B cell (primary cell): ENCODE measurements at places on chromosomes 3 and 15.

GRCh38 chr3:50581459-50581842 lies 12.1 kb downstream of the HEMK1 start:
- DNase-seq: no peak

GRCh38 chr15:94338243-94338846 lies 107.0 kb downstream of the MCTP2 start:
- DNase-seq: no peak

DNA sequence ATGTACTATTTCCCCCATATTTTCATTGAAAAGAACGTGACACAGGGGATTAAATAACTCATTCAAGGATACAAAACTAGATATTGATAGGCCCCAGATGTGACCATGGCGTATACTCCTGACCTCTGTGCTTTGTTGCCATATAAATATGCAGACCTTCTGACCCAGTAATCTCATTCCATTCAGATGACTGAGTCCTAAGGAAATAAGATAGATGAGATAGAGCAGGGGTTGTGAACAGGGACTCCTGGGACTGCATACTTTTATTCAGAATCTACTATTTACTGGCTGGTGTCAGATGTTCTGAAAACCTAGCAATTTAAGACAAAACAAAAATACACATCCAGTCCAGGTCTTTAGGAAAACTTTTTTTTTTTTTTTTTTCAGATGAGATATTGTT lies 139.2 kb upstream of the MANF start:
- DNase-seq: no peak

DNA sequence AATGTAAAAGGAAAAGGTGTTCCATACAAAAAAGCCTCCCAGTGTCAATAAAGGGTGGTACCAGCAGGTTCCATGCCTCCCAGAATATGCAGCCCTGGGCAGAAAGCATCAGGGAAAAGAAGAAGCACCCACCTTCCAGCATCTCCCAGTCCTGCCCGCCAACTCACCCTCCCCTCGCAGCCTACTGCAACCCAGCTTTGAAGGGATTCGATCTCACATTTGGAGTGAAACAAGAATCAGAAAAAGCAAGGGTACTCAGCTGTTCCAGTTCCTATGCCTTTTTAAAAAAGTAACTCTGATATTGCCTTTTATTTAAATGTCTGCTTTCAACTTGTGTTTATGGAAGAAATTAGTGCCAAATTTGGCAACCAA lies 166.9 kb downstream of the ADAMTS17 start:
- no peak for DNase-seq

DNA sequence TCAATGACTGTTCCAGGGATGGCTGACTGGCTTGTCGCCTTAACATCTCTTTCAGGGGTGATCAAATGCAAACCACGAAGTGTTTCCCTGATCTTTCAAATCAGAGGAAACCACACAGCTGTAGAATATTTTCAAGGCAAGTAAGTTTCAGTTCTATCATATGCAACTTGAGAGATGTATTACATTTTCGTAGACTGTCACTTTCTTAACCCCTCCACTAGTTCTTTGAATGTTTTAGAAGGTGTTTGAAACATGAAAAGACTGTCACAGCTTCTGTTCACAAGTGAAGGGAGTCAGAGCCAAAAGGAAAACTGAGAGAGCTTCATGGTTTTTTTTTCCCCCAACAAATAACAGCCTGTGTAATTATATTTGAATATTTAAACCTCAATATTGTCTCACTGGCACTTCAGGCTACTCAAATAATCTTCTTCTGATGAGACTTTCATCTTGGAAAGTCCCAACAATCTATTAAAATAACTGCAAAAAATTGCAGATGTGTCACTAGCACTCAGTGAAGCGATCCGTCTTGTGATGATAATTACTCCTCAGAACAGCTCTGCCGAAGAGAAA lies 25.9 kb upstream of the CAPN7 start:
- DNase-seq: peak; percentile 54

DNA sequence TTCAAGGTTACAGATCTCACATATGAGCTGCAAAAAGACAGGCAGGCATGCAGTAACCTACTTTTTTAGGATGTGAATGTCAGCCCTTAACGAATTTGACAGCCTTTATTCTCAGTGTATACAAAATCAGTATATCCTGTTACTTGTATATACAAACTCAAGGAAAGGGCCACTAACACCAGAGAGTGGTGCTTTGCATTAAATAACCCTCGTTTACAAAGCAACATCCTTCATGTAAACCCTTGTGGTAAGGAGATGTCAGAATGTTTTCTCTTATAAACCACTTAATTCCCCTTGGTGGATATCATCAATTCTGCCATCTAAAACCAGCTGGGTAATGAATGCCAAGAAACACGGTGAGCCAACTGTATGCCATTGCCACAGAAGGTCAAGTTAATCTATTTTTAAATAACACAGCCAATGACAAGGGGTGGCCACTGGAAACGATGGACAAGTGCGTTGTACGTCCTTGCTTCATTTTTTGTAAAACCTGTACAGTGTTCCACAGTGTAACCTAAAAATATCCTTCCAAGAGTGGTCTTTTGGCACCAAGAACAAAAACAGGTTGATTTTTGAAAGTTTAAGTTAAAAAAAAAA lies 7.5 kb downstream of the MAGI1 start:
- DNase-seq: no peak

GRCh38 chr3:159473206-159473605 lies 515.4 kb upstream of the IL12A start:
- no peak for DNase-seq

DNA sequence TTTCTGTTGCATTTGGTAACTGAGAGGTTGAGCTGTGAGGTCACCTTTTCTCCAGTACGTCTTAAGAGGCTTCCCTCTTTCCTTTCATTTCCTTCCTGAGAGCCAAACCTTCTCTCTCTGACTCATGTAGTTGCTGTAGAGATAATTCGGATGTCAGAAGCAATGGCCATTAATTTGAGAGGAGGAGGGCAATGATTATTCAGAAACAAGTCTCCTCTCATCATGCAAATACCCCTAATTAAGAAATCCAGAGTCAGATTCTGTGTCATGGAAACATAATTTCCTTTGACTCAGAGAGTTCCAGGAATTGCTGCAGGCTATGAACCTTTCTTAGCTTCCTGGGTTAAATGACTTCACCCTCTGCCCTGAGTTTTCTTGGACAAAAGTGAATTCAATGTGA lies 59.0 kb upstream of the GSK3B start:
- no peak for DNase-seq

DNA sequence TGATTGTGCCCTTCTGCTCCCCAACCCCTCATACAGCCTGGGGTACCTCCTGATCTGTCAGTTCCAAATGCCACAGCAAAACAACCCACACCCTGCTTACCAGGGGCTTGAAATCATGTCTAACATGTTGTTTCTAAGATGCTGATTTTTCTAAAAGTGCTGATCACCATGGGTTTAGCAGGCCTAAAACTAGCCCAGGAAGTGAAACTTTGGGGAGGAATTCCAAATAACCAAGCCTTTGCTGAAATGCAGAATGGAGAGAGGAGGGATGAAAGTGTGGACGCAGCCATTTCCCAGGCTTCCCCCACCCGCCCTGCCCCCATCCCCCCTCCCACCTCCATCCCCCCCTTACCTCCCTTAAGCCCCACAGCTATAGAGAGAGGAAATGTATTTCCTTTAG lies 2.0 kb upstream of the HRH1 start:
- no peak for DNase-seq

GRCh38 chr15:80594091-80594889 lies 100.8 kb upstream of the ABHD17C start:
- no peak for DNase-seq

DNA sequence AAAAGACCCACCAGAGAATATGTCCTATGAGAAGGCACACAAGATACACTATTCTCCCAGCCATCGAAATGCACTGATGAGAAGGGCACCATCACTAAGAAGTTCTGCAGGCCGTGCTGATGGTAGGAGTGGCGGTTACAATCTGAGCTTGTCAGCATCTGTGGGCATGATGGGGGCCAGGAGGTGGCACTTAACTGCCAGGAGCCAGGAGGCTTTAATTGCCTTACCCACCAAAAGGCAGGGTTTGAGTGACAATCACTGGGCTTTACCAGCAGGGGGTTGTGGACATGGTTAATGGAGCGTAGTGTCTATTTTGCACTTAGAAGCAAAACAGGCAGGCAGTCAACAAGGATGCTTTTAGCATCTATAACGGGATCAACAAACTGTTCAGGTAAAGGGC lies 16.0 kb upstream of the SQOR start:
- peak; percentile 23 for DNase-seq

- peak; percentile 3 for DNase-seq
Observed at GRCh38 chr3:25033407-25034029, 394.5 kb upstream of the RARB start.

- DNase-seq: peak; percentile 97
Observed at GRCh38 chr15:56918046-56918938, at the start of gene TCF12. TSS of gene TCF12 (plus strand) at chr15:56918644. CDS start at chr15:56919914, 1,270 bp downstream.

GRCh38 chr15:30872341-30872748 lies 31.4 kb upstream of the FAN1 start:
- no peak for DNase-seq

DNA sequence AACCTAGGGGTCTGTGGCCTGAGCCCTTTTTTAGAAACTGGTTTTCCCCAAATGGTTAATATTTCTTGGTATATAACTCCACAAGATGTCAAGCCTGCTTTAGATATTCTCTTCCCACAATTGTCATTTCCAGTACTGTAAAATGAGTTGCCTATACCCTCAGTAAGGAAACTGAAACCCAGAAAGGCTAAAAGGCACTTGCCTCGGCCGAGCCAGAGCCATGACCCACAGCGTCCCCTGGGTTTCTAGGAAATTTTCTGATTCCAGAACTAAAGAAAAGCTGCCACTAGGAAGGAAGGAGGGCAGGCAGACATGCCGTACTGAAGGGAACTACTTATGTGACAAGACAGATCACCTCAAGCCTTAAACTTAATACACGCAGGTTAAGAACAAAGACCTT lies 59.1 kb downstream of the ATP8B4 start:
- no peak for DNase-seq

DNA sequence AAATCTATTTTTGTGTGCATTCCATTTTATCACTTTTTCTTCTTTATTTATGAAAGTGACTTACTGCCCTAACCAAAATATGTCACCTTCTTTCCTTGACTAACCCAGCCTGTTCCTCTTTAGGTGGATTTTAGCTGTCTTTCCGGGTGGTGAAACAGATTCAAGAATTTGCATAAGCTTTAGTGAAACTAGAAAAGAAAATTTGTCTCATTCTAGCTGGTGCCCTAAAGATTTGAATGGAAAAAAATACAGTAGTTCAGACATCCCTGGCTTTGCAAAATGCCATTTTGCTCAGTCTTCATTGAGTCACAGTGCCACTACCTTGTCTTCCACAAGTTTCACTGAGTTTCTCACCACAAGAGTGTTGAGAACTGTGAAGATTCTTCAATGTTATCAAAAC lies 28.2 kb upstream of the CCDC50 start:
- DNase-seq: peak; percentile 76

DNA sequence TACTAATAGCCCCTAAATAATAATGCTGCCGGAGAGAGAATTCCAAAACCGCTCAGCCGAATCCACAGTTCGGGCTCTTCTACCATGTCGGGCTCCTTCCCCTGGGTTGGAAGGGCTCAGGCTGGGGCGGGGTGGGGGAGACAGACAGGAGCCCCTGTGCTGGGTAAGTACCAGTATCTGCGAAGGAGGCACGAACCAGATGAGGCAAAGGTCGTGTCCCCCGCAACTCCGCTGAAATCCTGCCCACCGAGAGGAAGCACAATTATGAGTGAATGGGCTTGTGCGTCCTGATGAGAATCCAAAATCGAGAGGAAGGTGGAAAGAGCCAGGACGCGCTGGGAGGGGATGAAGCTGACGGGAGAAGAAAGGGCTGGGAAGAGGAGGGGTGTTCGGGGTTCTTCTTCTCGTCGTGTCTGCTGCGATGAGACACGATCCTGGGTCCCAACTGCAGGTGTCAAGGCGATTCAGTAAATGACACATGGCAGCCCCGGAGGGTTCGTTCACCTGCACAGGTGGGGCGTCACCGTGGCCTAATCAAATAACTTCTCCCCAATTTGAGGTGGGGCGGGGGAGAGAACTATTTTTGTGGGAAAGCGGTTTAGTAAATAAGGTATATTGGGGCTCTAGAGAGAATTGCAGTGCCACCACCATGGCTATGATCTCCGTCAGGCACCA lies 707 bp upstream of the FAM81A start:
- DNase-seq: no peak

DNA sequence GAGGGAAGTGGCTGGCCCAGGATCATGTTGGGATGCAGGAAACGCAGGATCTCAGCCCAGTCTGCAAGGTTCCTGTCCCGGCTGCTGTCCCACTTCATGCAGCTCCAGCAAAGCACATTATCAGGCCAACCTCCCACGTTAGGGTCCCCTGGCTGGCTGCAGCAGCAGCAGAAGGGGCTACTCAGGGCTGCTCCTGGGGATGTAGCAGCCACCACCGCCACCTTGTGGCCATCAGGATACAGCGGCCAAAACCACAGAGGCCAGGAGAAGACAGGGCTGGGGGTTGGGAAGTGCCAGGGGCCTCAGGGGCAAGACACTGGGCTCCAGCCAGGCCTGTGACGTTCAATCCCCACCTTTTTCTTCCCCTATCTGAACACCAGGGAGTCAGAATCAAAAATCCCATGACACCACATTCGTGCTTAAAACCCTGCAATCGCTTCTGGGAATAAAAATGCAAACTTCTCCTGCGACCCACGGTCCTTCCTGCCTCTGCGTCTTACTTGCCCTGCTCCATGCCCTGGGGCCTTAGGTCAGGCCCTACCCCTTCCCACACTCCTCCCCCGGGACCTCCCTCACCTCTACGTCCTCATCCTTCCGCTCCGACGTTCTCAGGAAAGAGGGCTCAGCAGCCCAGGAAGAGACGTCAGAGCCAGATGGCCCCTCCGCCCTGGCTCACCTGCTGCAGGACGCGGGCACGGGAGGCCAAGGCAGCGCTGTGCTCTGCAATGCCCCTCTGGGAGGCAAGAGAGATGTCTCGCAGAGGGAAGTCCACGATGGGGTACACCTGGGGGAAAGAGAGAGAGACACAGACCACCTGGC lies 21.5 kb downstream of the SSUH2 start:
- DNase-seq: peak; percentile 45

DNA sequence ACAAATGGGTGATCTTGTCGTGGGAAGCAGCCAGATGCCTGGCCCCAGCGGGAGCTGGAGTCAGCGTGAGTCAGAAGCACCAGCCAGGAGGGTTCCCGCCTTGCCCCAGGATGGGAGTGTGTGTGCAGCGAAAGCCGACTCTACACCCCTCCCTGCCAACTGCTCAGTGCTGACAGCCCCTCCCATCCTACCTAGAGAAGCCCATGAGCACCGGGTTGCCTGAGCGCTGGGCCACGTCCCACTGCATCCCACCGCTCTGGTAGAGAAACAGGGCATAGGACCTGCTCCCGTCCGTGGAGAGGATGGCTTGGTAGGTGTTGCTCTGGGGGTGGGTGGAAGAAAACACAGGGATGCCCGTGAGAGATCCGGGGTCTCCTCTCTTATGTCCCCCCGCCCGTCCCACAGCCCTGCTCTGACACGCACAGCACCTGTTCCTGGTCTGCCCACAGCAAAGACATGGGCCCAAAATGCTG lies 42.9 kb downstream of the MUC4 start:
- DNase-seq: no peak
